ENCODE measurements at places on chromosomes 5 and 9.

- peak; percentile 21 for DNase-seq
Measured at GRCh38 chr9:135701959-135702721, at the start of gene KCNT1. Gene KCNT1 (plus strand): TSS chr9:135702185. CDS start chr9:135702259, 74 bp downstream.

GRCh38 chr9:118644066-118644465, 725.2 kb downstream of the BRINP1 start:
- DNase-seq, result no peak

- no peak for DNase-seq
Measured at GRCh38 chr5:174234388-174234787, 188.9 kb downstream of the NSG2 start.

DNA sequence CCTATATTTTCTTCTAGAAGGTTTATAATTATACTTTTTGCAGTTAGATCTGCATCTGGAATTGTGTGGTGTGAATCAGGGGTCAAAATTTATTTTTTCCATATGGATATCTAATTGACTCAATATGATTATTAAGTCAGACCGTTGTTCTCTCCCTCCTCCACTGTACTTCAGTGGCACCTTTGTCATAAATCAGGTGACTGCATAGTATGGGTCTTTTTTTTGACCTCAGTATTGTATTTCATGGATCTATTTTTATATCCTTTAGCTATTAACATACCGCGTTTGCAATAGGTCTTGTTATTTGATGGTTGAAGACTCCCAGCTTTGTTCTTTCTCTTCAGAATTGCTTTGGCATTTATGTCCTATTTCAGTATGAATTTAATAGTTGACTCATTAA, 107.4 kb downstream of the BOD1 start:
- DNase-seq, result no peak

DNA sequence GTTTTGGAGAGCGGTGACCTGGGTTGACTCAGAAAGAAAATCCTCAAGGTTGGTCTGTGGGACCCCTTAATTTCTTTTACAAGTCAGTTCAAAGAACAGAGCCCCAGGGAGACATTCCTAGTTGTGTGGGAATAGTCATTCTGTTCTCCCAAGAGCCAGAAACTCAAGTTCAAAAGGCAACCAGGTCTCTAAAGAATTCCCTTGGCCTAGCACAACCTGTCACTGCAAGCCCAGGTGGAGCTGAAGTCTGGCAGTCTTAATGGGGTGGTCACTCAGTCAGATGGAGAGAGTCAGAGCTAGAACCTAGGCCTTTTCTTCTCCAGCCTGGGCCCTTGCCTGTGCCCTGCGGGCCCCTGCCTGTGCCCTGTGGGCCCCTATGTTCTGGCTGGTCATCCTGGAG, 37.5 kb upstream of the CDKN2AIPNL start:
- no peak for DNase-seq

- DNase-seq, result no peak
Measured at GRCh38 chr9:120486347-120486746, 93.6 kb downstream of the CDK5RAP2 start.

- no peak for DNase-seq
Measured at GRCh38 chr5:167156446-167156845, 1135.0 kb upstream of the WWC1 start.

- DNase-seq, result no peak
Measured at GRCh38 chr5:38373743-38374142, 115.4 kb downstream of the EGFLAM start.

DNA sequence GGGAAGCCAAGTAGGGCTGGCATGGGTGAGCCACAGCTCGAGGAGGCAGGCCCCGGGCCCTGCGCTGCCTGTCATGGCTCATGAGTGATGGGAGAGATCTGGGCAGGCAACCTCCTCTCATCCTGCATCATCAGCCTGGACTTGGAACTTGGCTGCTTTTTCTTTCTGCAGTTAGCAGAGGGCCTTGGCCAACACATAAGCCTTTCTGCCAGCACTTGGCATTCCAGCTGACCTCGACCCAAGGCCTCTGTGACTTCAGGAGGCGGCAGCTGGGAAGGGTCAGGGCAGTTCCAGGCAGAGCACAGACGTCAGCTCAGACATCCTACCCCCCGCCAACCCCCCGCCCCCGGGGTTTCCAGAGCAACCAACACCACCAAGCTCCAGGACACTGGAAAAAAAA, 7.6 kb downstream of the S1PR3 start:
- DNase-seq, result no peak

- DNase-seq, result no peak
Measured at GRCh38 chr9:122192261-122192875, 32.7 kb downstream of the MORN5 start.

DNA sequence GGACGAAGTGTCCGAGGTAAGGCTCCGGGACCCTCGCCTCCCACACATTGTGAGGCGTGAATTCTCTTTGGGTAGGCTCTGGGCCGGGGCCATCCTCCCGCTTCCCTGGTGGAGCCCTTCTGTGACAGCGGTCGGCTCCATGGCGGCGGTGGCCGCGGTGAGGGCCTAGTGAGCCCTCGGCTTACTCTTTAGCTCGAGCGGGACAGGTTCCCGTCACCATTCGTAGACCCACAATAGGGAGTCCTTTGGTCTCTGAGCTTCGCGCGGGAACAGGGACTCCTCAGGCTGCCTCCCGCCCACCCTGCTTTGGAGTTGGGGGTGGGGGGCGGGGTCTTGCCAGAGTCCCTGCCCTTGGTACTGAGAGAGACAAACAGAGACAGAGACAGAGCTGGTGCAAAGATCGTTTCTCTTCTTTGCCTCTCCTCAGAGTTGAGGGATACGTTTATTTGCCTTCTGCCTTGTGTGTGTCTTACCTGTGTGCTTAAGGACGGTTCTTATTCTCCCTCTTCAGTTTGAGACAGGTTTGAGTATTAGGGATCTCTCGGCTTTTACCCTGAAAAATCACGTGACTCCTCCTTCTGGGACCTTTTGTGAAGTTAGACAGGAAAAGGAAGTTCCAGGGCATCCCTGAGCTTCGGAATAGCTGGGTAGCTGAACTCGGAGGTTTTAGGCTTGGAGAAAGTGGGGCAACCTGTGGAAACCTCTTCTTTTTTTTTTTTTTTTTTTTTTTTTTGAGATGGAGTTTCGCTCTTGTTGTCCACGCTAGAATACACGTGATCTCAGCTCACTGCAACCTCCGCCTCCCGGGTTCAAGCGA, 833 bp downstream of the ANKHD1 start:
- DNase-seq, result peak; percentile 39

- DNase-seq, result no peak
Measured at GRCh38 chr5:172891716-172892421, 57.8 kb downstream of the ERGIC1 start.

DNA sequence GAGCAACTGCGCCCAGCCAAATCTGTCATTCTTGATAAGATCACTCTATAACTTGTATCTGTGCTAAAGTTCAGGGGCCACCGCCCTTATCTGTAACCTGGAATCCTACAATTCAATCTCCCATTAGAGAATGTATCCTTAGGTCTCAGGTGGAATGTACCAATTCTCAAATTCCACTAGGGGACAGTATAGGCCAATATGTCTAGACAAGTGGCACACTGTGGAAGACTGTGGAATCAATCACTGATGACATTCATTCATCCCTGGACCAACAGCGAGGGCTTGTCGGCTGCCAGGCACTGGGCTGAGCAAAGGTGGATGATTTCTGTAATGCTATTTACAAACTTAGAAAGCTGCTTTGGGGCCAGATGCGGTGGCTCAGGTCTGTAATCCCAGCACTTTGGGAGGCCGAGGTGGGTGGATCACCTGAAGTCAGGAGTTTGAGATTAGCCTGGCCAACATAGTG, 28.7 kb upstream of the MEGF9 start:
- no peak for DNase-seq

- no peak for DNase-seq
Measured at GRCh38 chr5:110032376-110032775, 342.6 kb downstream of the MAN2A1 start.

DNA sequence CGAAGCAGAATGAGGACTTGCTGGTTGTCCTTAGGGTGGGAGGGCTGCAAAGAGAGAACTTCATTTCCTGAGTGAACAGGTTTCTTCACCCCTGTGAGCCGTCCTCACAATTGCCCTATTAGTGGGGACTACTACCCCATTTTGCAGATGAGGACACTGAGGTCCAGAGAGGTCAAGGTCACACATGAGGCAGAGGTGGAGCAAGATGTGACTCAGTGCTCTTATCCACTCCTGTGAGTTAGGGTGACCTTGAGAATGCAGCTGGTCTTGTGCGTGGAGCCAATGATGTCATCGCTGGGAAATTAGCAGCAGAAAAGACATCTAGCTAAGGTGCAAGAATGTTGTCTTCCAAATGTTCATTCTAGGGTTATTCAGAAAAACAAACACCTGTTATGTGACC, 26.9 kb downstream of the GPRIN1 start:
- DNase-seq, result no peak

- no peak for DNase-seq
Measured at GRCh38 chr9:82912645-82913044, 150.3 kb downstream of the RASEF start.

GRCh38 chr5:122053181-122054109, 24.6 kb downstream of the LOX start:
- DNase-seq, result no peak

DNA sequence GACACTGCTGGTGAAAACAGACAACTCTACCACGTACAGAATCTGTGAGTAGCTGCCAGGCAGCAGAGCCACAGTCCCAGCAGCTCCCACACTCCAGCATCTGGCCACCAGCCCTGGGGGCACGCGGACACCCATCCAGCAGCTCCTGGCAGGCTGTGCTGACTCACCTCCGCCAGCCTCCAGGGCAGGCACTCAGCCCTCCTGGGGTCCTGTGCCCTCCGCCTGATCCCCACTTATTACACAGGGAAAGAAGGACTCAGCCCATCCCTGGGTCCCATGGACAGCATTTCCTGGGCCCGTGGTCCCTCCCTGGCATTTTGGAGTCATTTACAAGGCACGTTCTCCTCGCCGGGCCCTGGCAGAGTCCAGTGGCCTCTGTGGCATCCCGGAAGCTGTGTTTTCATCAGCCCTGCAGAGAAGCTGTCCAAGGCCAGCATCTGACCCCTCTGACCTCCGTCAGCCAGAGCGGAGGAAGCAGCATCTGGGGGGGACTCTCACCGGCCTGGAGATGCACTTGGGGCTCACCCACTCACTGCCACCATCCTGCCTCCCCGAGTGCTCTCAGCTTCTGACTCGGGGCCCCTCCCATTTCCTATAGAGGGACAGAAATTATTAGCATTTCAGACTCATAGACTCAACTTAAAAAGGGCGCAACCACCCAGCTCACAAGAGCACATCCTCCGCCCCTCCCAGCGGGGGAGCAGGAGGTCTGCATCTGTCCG, 21.6 kb downstream of the PAEP start:
- DNase-seq, result no peak

DNA sequence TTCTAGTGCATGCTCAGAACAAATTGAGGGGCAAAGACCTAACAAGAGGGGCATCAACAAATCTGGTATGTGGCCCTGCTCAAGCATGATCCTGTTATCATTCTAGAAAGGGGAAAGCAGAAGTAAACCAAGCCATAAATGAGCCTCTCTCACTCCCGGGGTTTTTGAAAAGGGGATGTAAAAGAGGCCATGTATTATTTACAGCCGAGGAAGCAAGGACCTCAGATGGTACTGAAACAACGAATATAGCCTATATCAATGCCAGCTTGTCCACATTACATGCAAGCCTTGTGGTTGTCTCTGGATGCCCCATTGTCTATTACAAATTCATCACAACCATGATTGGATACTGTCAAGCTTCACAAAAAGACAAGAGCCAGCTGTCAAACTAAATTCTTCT, 211.3 kb downstream of the DCP2 start:
- no peak for DNase-seq

GRCh38 chr5:6317116-6317798, 61.1 kb downstream of the MED10 start:
- DNase-seq, result no peak

GRCh38 chr5:131384616-131385214, 120.9 kb downstream of the CDC42SE2 start:
- DNase-seq, result no peak

GRCh38 chr5:1523793-1524480, at the start of gene LPCAT1:
Gene LPCAT1 (minus strand): TSS chr5:1523960. CDS start chr5:1523844, 116 bp downstream.
- DNase-seq, result peak; percentile 74

All from activated effector memory CD4-positive, alpha-beta T cell treated with Interleukin-2 at 50 U/mL for 16 hours (primary cell).